ENCODE measurements at places on chromosomes 2 and 18.

- DNase-seq: no peak
Measured at GRCh38 chr2:24214880-24215279, 40.0 kb downstream of the FAM228A start.

- no peak for DNase-seq
Measured at GRCh38 chr2:51516667-51517066, 484.7 kb upstream of the NRXN1 start.

- DNase-seq: no peak
Measured at GRCh38 chr2:71467180-71467815, 13.9 kb downstream of the DYSF start.

- DNase-seq: no peak
Measured at GRCh38 chr2:16245481-16246054, 305.2 kb downstream of the MYCN start.

GRCh38 chr2:15874321-15874720 lies 66.0 kb upstream of the MYCN start:
- DNase-seq: no peak

- DNase-seq: no peak
Measured at GRCh38 chr2:192579965-192580700, 385.4 kb upstream of the TMEFF2 start.

DNA sequence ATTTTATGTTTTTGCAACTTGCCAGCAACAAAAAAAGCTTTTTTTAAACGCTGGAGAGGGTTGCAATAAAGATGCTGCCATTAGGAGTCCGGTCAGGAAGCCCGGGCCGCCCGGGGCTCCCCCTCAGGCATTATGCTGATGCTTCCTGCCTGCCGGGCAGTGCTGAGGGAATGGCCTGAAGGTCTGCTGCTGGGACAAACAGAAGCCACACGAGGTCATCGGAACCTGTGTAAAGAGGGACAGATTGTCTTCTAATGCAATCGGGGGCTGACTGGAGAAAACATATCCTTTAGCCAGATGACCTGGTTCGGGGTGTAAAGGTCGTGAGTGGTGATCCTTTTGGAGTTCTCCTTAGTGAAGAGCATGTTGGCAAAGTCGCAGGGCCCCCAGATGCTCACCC lies 2.3 kb downstream of the IMPA2 start:
- no peak for DNase-seq

- no peak for DNase-seq
Measured at GRCh38 chr2:233372855-233373254, 18.6 kb downstream of the DGKD start.

GRCh38 chr2:73187549-73187948 lies 14.8 kb upstream of the NOTO start:
- no peak for DNase-seq

DNA sequence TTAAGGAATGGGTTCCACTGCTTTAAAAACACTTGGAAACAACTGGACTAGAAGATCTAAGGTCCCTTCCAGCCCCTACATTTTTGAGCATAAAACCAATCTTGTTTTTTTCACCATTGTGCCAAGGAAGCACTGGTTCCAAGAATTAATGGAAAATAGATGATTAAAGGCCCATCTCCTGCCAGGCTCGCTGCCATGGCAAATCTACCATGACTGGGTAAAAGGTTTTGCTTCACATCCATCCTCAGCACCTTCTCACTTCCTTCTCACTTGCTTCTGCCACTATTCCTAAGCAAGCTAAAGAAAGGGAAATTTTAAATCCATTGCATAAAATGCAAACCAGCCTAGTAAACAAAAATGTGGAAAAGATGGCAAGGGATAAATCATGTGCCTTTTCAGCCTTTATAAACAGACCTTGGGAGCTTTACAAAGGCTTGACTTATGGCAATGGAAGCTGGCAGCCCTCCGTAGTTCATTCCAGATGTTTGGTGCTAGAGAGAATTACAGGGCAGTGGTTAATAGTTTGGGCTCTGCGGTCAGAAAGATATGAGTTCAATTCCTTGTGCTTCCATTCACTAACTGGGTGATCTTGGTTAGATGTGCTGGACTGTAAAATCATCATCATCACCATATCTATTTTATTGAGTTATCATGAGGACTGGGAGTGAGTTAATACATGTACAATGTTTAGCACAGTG lies 27.0 kb upstream of the ST3GAL5 start:
- DNase-seq: no peak

DNA sequence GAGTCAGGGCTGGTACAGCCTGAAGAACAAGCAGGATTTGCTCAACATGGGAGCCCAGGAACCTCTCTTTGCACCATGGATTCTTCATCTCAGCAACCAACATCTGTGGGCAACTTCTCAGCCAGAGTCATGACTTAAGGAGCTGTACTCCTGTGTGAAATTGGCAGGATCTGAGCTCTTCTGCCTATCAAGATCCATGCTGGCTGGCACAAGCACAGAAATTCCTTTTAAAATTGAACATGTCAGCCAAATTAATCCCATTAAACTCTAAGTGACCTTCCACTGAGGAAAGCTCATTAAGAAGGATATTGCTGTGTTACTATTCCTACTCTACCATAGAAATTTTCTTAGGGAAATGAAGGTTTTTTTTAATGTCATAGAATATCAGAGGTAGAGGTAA lies 110.5 kb upstream of the SCG2 start:
- no peak for DNase-seq

GRCh38 chr18:13455471-13455870 lies 236.9 kb downstream of the LDLRAD4 start:
- no peak for DNase-seq

GRCh38 chr2:150282771-150283371 lies 204.6 kb downstream of the RND3 start:
- DNase-seq: no peak

DNA sequence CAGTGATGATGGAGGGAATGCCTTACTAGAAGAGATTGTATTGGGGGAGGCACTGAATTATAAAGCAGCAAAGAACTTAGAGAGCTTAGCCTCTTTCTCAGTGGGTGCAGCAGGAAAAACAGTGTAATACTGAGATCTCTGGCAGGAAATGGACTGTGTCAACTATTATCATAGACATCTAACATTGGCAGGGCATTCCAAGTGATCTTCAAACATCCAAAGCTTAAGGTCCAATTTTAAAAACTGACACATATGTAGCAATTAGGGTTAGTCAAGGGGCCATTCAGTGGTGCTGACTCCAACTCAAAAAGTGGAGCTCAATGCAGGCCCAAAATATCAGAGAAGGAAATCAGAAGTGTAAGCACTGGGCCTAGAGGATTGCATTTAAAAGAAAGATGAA lies 106.6 kb upstream of the DDX18 start:
- DNase-seq: no peak

DNA sequence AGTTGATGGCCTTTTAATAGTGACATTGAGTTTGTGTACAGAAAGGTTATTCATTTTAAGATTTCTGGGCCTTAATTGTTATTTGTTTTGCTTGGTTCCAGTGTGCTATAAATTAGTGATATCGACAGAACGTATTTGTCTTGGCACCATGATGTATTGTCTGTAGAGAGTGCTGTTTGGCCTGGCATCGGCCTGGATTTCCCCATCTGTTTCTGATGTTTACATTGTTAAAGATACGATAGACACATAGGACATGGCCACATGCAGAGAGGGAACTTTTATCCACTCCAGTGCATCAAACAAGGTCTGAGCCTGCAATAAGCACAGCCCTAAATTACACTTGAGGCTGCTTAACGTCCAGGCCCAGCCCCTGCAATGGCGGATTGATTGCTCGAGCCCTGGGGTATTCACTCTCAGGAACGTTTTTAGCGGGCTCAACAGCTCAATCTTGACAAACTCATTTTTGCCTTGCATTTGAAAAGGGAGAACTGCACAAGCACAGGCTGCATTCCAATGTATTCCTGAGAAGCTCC lies 144.7 kb downstream of the SLC4A3 start:
- no peak for DNase-seq

DNA sequence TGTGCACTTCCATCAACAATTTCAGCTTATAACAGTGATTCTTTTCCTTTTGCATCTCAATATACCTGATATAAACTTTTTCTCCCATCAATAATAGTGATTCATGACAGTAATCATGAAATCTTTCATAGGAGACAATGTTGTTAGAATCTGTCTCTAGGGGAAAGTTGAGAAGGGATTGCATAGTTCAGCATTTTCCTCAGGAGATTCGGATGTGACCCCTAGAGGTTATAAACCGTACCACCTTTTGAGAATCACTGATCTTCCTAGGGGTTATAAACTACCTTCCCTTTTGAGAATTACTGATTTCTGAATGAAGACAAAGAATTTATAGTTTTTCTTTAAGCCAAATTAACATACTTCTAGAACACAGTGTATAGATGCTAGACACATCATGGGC lies 53.0 kb upstream of the GALNT3 start:
- DNase-seq: no peak

DNA sequence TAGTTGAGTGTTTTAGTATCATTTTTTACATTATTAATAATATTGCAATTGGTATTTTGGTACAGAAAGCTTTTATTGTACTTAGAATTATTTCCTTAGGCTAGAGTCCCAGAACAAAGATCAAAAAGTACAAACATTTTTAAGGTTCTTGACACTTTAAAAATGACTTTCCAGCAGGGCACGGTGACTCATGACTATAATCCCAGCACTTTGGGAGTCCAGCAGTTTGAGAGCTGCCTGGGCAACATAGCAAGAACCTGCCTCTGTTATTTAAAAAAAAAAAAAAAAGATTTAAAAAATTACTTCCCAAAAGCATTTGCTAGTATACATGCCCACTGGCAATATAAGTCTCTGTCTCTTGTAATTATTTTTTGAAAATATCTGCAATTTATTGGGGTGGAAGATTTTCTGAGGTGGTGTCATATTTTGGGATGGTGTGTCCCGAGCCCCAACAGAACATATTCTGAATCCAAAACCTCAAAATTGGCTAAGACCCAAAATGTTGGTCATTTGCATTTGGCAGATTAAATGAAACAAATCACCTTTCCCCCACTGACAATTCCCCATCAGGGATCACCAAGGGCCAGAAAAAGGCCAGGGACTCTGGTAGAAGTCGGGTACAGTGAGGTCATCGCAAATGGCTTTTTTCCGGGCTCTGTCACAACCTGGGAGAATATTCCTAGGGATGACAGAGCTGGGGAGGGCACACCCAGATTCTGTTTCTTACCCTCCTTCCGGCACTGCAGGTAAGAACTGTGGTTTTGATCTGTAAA lies 42.1 kb downstream of the NIFK start:
- no peak for DNase-seq

- DNase-seq: no peak
Measured at GRCh38 chr18:48803951-48804855, 146.6 kb downstream of the SMAD7 start.

DNA sequence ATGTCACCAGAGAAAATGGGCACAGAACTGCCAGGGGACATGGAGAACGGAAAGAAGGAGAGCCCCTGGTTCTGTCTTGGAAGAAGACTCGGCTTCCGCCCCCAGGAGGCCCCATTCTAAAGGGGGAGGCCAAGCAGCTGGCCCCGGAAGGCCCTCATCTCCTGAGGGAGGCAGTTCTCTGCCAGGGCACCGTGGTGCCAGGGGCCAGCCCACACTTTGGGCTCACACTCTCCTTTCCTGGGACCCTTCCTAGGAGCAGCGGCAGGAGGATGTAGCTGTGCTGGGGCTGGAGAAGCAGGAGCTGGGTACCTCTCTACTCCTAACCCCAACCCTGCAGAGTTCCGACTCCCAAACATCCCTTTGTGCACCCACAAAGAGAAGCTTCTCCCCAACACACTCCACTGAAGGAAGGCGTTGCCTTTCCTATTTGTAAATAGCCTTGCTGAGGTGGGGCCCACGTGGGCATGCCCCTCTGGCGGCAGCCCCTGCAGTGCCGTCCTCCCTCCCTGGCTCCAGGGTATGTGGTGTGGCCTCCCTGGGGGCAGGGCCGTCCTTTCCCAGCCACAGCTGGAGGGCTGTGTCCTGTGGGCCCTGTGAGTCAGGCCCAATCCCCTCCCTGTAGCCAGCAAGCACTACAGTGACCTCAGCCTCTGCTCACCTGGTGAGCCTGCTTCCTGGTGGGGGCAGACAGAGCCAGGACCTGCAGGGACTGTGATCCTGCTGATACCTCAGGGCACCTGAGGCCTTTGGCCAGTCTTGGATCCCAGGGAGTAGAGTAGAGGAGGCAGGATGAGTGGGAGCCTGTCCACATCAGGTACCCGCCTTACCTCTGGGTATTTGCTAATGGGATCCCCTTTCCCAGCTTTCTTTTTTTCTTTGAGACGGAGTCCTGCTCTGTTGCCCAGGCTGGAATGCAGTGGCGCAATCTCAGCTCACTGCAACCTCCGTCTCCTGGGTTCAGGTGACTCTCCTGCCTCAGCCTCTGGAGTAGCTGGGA lies 26.6 kb downstream of the ZFP36L2 start:
- DNase-seq: no peak

- no peak for DNase-seq
Measured at GRCh38 chr2:48693645-48694044, 61.9 kb downstream of the LHCGR start.

GRCh38 chr2:15973481-15974401 lies 33.4 kb downstream of the MYCN start:
- no peak for DNase-seq

DNA sequence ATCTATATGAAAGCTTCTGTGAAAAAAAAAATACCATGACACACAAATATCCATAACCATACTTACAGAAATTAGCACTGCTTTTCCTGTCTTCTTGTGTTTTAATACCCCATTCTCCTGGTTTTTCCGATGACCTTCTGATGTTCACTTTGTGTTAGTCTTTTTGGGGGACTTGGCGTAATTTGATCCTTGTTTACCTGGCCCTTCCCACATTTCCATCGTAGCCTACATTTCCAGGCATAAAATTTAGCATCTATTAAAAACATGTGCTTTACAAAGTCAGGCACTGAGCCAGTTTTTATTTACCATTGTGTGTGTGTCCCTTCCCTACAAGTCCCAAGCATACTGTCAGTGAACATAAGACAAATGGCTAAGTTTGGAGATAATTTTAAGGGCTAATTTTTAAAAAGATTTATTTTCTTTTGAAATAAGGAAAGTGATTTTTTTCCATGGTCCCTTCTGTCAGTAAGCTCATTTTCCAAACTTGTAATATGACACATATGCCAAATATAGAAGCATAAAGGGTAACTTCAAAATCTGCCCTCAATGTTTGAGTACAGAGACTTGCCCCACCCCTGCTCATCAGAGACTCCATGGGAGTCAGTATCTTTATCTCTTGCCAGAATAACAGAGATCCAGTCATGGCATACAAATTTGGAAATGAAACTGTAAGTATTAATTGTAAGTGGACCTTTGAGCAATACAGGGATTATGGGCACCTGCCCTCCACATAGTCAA lies 27.3 kb downstream of the SESTD1 start:
- DNase-seq: no peak

DNA sequence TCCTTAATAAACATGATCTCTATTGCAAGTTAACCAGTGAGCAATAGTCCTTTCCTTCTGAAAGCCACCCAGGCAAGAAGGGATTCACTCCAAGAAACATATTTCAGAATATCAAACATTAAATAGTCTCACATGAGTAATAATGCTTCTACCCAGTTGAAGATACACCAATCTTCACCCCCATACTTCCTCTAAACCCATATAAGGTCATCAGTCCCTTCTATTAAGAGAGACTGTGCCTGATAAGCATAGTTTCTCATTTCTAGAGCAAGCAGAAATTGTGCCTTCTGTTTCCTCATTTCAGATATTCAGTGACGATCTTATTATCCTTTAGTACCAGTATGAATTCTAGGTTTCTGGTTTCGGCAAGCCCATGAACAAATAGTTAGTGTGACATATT lies 64.6 kb downstream of the DSEL start:
- DNase-seq: no peak
